ENCODE measurements at places on chromosomes 16 and 17. TPM values are rescaled to one million over a fixed set of nuclear protein-coding genes. Genes with fewer than 3 reads are reported as not detected.
A peak's percentile ranks its signal among the peaks of the same experiment; 100 is the strongest.

DNA sequence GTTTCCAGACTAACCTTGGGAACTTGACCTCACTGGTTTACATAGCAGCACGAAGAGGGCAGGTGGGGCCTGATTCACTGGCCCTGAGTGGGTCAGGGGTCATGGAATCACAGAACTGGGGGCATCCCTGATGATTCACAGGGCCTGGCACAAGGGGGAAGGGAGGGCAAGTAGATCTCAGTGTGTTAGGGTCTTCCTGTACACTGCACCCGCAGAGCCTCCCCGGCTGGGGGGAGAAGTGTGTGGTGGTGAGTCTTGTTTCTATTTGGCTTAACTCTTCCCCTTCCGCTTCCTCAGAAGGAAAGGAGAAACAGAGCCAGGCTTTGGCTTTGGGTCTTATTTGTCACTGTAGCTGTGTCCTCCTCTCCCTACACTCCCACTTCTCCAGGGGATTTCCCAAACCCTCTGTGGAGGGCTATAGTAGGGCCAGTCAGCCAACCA, 3.7 kb downstream of the STARD3 start:
- no peaks in the 10 kb centered on the region for H3K4me1 ChIP-seq
- H3K4me3 ChIP-seq: no peak overlapping the region
- H3K27ac ChIP-seq: no peak overlapping the region
- H3K27me3 ChIP-seq: no peaks in the 10 kb centered on the region

The OTOA gene
- polyA plus RNA-seq: 0.02 TPM

The SPNS2 gene
- polyA plus RNA-seq: not detected

The ODAD4 gene
- polyA plus RNA-seq: 1.1 TPM

DNA sequence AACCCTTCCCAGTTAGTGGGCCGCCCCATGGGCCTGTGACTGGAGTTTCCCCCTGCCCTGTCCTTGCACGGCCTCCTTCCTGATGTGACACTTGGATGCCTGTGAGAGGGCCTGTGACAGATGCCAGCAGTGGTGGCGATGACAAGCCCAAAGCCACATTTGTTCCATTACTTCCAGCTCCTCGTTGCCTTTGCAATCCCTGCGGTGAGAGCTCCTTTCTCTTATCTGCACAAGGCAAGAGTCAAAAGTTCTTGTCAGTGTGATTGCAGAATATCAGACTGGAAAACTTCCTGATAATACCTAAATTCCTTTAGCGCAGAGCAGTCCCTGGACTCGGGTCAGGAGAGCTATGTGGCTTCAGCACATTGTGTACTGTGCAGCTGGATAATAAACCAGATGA, 54.4 kb upstream of the ARHGAP44 start:
- H3K27me3 ChIP-seq: peaks cover 39% of the 10 kb centered on the region
- H3K27ac ChIP-seq: no peak overlapping the region
- H3K4me1 ChIP-seq: no peaks in the 10 kb centered on the region
- no peak for DNase-seq

The ATP6V0A1 gene
- 31.7 TPM for polyA plus RNA-seq

DNA sequence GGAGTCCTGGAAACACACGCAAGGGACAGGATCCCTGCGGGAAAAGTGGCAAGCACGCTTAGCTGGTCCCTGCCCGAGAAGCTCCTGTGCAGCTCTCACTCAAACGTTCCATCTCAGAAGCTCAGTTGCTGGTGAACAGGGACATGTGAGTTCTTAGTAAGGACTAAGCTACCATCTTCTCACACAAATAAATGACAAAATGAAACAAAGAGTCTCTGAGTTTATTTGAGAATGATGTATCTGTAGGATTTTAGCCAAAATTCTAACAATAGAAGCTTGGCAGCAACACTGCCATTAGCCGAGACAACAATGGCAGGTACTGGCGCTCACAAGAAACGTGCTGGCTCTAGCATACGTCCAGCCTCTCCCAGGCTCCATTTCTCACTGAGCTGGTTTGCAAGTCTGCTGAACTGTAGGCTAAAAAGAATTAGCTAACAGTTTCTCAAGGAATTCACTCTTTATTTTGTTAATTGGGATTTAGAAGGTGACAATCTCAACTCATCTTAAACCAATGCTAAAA, 90.2 kb downstream of the VPS53 start:
- no peak overlapping the region for H3K27ac ChIP-seq
- no peaks in the 10 kb centered on the region for H3K4me1 ChIP-seq
- H3K36me3 ChIP-seq: peaks cover 30% of the 10 kb centered on the region
- no peak for DNase-seq

GRCh38 chr17:63430223-63430622, 15.9 kb downstream of the CYB561 start:
- H3K27ac ChIP-seq: no peak overlapping the region
- peaks cover 35% of the 10 kb centered on the region for H3K4me1 ChIP-seq
- no peaks in the 10 kb centered on the region for H3K27me3 ChIP-seq
- H3K36me3 ChIP-seq: peaks cover 36% of the 10 kb centered on the region
- H3K4me3 ChIP-seq: no peak overlapping the region

GRCh38 chr16:72785886-72786285, 262.0 kb downstream of the ZFHX3 start:
- DNase-seq: no peak
- no peak overlapping the region for H3K27ac ChIP-seq
- H3K4me3 ChIP-seq: no peak overlapping the region
- H3K36me3 ChIP-seq: peaks cover 40% of the 10 kb centered on the region
- H3K27me3 ChIP-seq: no peaks in the 10 kb centered on the region
- H3K4me1 ChIP-seq: no peaks in the 10 kb centered on the region

DNA sequence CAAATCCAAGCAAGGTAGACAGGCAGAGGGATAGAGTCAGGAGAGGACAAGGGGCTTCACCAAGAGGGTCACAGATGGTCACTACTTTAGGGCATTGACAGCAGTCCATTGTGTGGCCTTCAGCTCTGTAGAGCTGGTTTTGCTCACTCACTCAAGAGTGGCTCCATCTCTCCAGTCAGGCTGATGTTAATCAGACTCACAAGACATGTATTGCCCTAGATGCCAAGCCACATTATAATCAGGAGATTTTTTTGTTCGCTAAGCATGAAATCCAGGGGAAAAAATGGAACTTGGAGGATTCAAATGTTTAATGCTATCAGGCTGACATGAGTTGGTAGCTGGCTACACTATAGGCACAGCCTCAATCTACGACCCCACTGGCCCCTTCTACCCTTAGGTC, 32.5 kb downstream of the CD300LF start:
- no peaks in the 10 kb centered on the region for H3K36me3 ChIP-seq
- no peak for DNase-seq
- no peaks in the 10 kb centered on the region for H3K4me1 ChIP-seq
- no peaks in the 10 kb centered on the region for H3K27me3 ChIP-seq
- H3K27ac ChIP-seq: no peak overlapping the region
- H3K4me3 ChIP-seq: no peak overlapping the region

The FADS6 gene
- polyA plus RNA-seq: not detected

DNA sequence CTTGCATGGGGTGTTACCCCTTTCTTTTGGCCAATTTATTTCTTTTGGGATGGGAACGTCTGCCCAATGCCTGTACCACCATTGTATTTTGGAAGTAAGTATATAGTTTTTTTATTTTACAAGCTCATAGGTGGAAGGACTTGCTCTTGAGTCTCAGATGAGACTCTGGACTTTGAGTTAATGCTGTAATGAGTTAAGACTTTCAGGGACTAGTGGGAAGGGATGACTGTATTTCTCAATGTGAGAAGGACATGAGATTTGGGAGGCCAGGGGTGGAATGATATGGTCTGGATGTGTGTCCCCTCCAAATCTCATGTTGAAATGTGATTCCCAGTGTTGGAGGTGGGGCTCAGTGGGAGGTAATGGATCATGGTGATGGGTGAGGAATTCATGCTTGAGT, 49.1 kb downstream of the HNF1B start:
- H3K36me3 ChIP-seq: no peaks in the 10 kb centered on the region
- H3K4me3 ChIP-seq: no peak overlapping the region
- no peaks in the 10 kb centered on the region for H3K4me1 ChIP-seq
- DNase-seq: no peak

DNA sequence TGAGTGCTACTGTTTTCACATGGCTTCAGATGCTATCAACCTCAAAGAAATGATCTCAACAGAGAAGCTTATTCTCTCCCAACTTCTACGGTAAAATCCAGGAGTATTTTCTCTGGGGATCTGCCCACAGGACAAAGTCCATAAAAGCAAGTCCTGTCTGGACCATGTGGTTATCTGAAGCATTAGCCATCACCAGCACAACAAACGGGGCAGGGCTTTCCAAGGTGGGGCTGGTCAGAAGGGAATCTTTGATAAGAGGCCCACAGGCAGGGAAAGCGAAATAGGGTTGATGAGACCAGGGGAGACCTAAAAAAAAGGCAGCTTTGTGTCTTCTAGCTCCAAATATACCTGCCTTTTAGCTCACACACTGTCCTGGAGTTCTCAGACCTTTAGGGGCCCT, 38.7 kb upstream of the CACNG3 start:
- H3K36me3 ChIP-seq: no peaks in the 10 kb centered on the region
- no peaks in the 10 kb centered on the region for H3K4me1 ChIP-seq
- no peak overlapping the region for H3K27ac ChIP-seq
- DNase-seq: no peak
- H3K27me3 ChIP-seq: no peaks in the 10 kb centered on the region
- no peak overlapping the region for H3K4me3 ChIP-seq

GRCh38 chr17:34582185-34582900, 3.0 kb downstream of the TMEM132E start:
- H3K4me1 ChIP-seq: no peaks in the 10 kb centered on the region
- no peak overlapping the region for H3K4me3 ChIP-seq
- no peaks in the 10 kb centered on the region for H3K36me3 ChIP-seq
- DNase-seq: peak; percentile 53
- H3K27me3 ChIP-seq: peaks cover 82% of the 10 kb centered on the region

The CHST6 gene
- 0.30 TPM for polyA plus RNA-seq

The SPATA22 gene
- not detected for polyA plus RNA-seq

All from SK-N-SH (cell line).